ENCODE measurements at places on chromosomes 6 and 20.

DNA sequence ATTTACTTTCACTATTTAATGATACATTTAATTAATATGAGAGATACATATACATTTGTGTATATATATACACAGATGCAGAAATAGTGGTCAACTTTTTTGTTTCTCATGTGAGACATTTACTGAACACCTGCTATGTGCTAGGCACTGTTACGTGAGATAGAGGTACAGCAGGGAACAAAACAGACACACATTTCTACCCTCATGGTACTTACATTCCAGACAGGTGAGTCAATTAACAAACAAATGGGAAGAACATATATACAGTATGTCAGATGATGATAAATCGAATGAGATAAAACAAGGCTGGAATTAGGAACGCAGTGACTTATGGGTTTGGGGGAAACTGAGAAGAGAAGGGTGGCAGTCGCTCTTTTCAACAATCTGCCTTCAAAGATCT lies 5.1 kb downstream of the TFB1M start:
- DNase-seq: no peak

DNA sequence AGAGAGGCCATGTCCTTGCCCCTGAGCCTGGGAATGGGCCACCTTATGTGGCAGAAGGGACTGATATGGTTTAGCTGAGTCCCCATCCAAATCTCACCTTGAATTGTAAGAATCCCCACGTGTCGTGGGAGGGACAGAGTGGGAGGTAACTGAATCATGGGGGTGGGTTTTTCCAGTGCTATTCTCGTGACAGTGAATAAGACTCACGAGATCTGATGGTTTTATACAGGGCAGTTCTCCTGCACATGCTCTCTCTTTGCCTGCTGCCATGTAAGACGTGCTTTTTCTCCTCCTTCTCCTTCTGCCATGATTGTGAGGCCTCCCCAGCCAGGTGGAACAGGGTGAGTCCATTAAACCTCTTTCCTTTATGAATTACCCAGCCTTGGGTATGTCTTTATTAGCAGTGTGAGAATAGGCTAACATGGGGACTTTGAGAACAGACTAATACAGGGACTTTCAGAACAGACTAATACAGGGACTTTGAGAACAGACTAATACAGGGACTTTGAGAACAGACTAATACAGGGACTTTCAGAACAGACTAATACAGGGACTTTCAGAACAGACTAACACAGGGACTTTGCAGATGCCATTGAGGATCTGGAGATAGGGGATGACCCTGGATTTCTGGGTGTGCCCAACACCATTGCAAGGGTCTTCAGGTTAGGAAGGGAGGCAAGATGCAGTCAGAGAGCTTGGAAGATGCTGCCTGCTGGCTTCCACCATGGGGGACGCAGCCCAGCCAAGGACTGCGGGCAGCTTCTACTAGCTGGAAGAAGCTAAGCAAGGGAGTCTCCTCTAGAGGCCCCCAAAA lies 86.9 kb downstream of the RAMACL start:
- DNase-seq: no peak

- no peak for DNase-seq
These were observed 15.7 kb upstream of the E2F1 start for GRCh38 chr20:33701629-33702450.

GRCh38 chr20:51511861-51512619 lies 30.5 kb downstream of the NFATC2 start:
- DNase-seq: no peak

DNA sequence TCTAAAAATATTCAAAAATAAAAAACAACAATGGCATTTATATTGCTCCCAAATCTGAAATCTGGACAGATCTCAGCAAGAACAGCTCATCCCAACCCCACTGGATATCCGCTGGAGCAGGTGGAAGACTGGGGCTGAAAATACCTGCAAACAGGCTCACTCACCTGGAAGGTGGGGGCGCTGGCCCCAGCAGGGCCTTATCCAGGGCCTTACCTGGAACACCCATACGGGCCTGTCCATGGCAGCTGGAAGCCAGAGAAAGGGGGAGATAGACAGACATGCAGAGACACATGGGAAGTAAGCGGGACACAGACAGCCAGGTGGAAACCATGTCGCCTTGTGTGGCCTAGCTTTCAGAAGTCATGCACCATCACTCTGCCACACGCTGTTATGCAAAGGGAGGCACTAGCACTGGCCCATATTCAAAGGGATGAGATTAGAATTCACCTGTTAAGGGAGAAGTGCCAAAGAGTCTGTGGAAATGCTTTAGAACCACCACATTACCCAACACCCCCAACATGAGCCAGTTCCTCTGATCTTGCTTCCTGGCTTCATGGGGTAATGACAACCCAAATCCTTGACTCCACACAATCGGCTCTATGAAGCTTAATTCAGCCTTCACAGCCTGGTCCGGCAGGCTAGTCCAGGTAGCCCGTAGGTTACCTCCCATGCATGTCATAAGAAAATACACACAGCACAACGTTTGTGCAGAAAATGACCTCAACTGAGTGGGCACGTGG lies 99.0 kb upstream of the CDYL start:
- DNase-seq: no peak

GRCh38 chr6:20771409-20771808 lies 237.2 kb downstream of the CDKAL1 start:
- no peak for DNase-seq

GRCh38 chr6:42250274-42250931 lies 32.7 kb upstream of the MRPS10 start:
- no peak for DNase-seq

DNA sequence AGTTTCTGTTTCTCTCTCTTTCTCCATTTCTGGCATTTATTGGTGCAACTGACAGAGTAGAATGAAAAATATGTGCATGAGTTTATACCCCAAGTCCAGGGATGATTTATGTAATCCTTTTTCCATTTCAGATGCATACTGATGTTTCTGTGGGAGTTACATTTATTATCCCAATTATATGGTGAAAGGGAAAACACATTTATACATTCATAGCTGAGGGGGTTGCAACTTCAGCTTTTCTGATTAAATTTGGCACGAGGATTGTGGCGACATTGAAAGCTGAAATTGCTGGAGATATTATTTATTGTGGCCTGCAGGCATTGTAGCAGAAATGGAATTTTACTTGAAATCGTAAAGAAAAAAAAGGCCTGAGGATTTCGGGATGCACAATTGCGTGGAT lies 31.5 kb upstream of the FNDC1 start:
- DNase-seq: no peak

DNA sequence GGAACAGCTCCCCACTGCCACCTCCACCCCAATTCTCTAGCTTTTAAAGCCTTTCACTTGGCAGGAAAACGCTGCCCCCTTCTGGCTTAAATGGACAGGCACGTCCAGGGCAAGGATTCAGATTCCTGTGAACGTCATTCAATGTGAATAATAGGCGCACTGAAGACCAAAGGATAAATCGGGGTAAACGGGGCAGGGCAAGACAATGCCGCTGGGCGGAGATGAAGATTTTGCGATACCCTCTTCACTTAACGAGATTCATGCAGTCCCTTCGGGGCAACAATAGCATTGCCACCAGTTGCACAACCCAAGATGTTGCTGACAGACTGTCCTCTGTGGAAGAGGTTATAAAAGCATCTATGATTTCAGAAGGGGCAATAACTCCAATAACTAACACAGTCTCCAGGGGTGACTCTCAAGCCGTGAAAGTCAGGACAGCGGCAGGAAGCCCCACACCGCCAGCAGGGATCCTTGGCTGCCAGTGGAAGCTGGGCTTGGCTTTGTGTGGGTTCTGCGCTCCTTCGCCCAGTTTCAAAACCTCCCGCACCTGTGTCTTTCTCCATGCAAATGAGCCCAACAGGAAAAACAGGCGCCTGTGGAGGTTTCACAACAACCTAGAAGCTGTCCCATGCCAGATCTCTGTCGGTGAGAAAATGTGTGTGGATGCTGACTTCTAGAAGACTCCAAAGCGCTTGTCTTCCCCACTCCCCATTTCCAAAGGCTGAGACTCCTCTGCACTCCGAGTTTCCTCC lies 291.8 kb downstream of the BMP7 start:
- no peak for DNase-seq

GRCh38 chr6:162576016-162576415 lies 151.6 kb downstream of the PRKN start:
- no peak for DNase-seq

GRCh38 chr6:81396916-81397315 lies 355.6 kb downstream of the TENT5A start:
- DNase-seq: no peak

DNA sequence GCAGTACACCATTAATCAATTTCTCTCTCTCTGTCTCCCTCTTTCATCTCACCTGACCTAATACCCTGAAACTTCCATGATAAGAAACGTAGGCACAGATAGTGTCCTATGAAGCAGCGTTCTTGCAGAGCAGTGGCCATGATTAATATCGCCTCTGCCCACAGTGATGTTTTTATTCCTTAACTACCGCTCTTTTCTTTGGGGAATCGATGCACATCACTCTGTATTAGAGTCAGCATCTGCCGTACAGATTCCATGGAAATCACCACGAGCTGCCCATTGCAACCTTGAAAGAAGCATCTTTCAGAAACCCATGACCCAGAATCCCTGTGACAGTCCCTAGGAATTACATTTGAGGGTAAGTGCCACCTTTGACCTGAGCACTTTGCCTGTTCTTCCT lies 152.0 kb upstream of the ECI2 start:
- no peak for DNase-seq

- no peak for DNase-seq
These were observed 34.1 kb downstream of the ERGIC3 start for GRCh38 chr20:35575958-35576357.

DNA sequence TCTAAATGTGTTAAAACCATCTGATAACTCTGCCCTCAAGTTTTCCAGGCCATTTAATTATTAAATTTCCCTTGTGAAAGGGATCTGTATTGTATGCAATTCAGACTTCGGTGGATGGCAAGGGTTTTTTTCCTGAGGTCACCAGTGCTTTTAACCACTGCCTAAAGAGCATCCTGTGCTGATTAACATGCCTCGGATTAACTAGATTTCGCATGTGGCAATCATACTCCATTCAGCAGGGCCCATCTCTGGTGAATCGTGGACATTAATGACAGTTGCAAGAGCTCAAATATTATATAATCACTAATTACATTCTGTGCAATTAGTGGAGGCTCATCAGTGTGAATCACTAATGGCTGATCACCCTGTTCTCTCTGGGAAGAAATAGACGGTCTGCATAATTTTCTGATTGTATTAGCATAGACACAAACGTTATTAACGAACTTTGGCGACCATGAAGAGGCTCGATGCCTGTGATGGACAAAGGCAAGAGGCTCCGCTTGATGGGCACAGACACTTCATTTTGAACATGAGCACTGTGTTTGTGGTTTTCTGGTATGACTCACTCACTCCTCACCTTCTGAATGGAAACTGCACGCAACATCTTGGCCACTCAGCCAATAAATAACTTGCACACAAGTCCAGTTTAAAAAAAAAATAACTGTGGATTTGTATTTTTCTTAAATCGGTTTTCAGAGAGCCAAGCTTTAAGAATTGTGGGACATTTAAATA lies 31.4 kb downstream of the LINC00237 start:
- DNase-seq: no peak

GRCh38 chr20:62244644-62245108 lies 6.4 kb downstream of the OSBPL2 start:
- DNase-seq: no peak

GRCh38 chr6:169014211-169015197 lies 239.1 kb downstream of the THBS2 start:
- DNase-seq: no peak

DNA sequence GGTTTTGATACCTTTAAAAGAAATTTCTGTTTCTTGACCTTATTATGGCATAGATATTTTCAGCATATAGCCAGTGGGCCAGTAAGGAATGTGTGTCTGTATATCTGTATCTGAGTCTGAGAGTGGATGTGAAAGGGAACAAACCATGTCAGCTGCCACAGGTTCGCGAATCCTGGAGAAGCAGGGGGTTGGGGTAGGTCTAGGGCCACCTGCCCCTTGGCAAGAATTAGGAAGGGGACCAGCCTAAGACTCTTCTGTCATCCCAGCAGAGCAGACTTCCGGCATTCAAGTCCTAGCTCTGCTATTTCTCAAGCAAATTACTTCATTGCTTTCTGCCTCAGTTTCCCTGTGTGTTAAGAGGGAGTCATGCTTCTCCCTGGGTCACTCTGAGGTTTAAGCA lies 180.3 kb upstream of the SNX9 start:
- DNase-seq: no peak

All from stimulated activated CD8-positive, alpha-beta memory T cell treated with anti-CD3 and anti-CD28 coated beads, Interleukin-4, amount 100 ng/mL, for 1 hour (primary cell).